Naive thymus-derived CD8-positive, alpha-beta T cell (primary cell): ENCODE measurements at places on chromosomes 7 and 10.
A peak's percentile ranks its signal among the peaks of the same experiment; 100 is the strongest.

GRCh38 chr7:55476852-55477780 lies 95.2 kb downstream of the VOPP1 start:
- H3K27me3 ChIP-seq = no peaks in the 10 kb centered on the region
- H3K4me1 ChIP-seq = peaks cover 50% of the 10 kb centered on the region
- DNase-seq = no peak
- H3K36me3 ChIP-seq = peaks cover 3% of the 10 kb centered on the region

DNA sequence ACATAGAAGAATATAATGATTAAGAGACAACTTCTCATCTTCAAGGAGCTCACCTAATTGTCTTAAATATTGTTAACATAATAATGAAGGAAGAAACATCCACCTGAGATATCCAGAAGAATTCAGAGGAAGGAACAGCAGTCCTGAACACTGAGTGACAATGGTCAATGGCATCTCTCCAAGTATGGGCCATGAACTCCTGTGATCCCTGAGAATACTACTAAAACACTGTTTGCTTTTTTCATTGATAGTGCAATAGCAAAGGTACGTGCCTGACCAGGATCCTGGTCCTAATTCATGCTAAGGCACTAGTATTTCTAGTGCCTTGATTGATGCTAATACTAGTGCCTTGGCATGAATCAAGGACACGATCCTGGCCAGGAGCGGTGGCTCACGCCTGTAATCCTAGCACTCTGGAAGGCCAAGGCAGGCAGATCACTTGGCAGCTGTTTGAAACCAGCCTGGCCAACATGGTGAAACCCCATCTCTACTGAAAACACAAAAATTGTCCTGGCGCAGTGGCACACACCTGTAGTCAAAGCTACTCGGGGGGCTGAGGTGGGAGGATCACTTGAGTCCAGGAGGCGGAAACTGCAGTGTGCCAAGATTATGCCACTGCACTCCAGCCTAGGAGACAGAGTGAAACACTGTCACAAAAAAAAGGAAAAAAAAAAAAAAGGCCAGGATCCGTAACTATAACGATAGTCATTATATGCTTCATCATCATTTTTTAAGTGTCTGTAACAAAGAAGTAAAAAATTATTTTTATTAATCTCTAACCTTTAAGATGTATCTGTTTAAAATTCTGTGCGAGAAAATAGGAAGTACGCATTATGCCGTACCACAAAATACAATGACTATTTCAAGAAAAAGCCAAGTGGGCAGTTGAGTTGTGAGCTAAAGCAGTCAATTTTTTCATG lies 49.1 kb downstream of the SRPK2 start:
- no peaks in the 10 kb centered on the region for H3K27me3 ChIP-seq
- no peaks in the 10 kb centered on the region for H3K36me3 ChIP-seq
- no peak overlapping the region for H3K4me3 ChIP-seq
- DNase-seq = no peak
- peaks cover 28% of the 10 kb centered on the region for H3K4me1 ChIP-seq
- no peak overlapping the region for H3K27ac ChIP-seq

DNA sequence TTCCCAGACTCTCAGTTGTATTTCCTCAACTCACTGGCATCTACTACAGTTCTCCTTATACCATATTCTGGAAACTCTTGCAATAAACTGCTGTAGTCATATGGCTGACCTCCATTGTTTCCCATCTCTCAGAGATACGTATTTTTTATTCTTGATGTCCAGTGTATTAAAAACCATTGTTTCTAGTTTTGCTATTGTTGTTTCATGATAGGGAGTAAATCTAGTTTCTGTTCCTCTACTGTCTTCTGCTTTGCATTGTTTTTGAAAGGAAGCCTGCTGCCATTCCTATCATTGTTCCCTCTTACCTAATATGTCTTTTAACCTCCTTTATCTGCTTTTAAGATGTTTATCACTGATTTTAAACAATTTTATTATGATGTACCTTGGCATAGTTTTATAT lies 255.0 kb downstream of the ADK start:
- DNase-seq = no peak
- H3K4me1 ChIP-seq = peaks cover 9% of the 10 kb centered on the region
- peaks cover 18% of the 10 kb centered on the region for H3K36me3 ChIP-seq
- H3K27me3 ChIP-seq = no peaks in the 10 kb centered on the region
- no peak overlapping the region for H3K4me3 ChIP-seq

DNA sequence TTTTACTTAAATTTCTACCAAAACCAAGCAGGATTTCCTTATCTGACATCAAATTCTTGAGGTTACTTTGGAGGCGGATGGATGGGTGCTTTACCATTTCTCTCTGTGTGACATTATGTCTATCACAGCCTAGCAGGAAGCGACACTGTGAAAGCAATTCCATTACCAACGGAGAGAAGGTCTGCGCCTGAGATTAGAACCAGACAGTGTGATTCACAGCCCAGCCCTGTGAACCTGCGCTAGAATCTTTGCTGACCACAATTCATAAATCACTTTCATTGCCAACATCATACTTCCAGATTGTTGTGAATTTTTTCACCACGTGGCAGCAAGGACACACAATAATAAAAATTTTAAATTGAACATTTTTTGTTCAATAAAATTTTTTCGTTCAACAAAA lies 126.5 kb downstream of the CUBN start:
- H3K4me1 ChIP-seq = peaks cover 21% of the 10 kb centered on the region
- peak overlapping the region; percentile 8 for H3K4me3 ChIP-seq
- DNase-seq = peak; percentile 17
- H3K27ac ChIP-seq = peak overlapping the region; percentile 60

GRCh38 chr7:156327916-156328315 lies 312.7 kb upstream of the RNF32 start:
- no peak for DNase-seq
- H3K4me1 ChIP-seq = no peaks in the 10 kb centered on the region
- no peak overlapping the region for H3K4me3 ChIP-seq
- no peaks in the 10 kb centered on the region for H3K36me3 ChIP-seq
- H3K27ac ChIP-seq = no peak overlapping the region
- peaks cover 36% of the 10 kb centered on the region for H3K27me3 ChIP-seq

- peaks cover 3% of the 10 kb centered on the region for H3K36me3 ChIP-seq
- H3K4me1 ChIP-seq = peaks cover 8% of the 10 kb centered on the region
- peaks cover 14% of the 10 kb centered on the region for H3K27me3 ChIP-seq
- H3K4me3 ChIP-seq = no peak overlapping the region
Observed at GRCh38 chr7:87140271-87140748, 11.9 kb upstream of the DMTF1 start.
